ENCODE measurements at places on chromosomes 13 and 19.

DNA sequence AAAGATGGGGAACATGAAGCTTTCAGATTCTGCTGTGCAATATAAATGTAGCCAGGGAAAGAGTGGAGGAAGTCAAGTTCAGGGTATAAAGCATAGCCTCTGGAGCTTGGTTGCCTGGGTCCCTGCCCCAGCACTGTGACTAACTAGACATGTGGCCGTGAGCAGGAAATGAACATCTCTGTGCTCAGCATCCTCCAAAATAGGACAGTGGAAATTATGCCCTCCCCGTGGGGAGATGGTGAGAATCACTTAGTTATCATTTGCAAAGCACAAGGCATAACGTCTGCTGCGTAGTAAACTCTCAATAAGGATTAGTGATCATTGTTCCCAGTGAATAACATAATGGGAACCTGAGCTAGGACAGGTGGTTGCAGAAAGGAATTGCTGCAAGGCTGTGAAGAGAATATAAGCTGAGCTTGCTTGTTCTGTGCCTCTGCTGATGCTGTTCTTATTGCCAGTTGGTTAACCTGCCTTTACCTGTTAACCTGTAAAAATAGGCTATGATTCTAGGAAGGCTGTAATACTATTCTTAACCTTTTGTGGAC is 441.0 kb downstream of the COG6 start:
- DNase-seq = no peak

DNA sequence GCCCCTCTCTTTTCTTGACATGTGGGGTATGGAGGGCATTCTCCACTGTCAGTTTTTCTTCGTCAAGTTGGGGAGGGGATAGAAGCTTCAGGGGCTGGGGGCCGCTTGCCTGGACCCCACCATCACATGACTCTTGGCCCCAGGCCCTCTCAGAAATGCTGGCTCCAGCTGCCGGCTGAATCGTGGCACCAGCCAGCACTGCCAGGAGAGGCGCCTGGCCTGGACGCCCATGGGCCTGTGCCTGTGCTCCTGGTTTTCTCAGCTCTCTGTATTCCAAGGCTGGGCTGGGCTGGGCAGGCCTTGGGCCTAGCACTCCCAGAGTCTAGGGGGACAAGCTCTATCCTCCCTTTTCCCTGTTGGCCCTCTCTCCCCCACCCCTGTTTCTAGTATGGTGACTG is 38.6 kb downstream of the LYL1 start:
- DNase-seq = no peak

GRCh38 chr19:1766800-1767352 is 13.6 kb downstream of the ONECUT3 start:
- no peak for DNase-seq

GRCh38 chr19:43700395-43701000 is 15.4 kb upstream of the IRGC start:
- no peak for DNase-seq

- DNase-seq = no peak
Measured at GRCh38 chr13:20378721-20379120, 146.6 kb upstream of the GJB6 start.

DNA sequence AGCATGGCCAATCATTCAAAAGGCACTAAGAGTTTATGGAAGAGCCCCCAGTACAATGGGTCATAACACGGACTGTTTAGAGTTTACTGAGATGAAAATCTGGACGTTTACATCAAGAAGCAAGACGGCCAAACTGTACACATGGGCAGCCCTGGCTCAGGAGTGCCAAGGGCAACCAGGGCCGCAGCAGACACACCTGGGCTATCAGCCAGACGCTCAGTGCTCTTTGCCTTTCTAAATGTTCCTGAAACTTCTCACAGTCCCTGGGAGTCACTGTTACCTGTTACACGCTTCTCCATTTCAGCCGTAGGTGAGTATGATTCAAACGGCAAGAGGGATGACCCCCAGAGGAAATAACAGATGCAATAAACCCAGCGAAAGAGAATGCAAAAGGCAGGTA is 64.5 kb downstream of the ABCC4 start:
- no peak for DNase-seq

DNA sequence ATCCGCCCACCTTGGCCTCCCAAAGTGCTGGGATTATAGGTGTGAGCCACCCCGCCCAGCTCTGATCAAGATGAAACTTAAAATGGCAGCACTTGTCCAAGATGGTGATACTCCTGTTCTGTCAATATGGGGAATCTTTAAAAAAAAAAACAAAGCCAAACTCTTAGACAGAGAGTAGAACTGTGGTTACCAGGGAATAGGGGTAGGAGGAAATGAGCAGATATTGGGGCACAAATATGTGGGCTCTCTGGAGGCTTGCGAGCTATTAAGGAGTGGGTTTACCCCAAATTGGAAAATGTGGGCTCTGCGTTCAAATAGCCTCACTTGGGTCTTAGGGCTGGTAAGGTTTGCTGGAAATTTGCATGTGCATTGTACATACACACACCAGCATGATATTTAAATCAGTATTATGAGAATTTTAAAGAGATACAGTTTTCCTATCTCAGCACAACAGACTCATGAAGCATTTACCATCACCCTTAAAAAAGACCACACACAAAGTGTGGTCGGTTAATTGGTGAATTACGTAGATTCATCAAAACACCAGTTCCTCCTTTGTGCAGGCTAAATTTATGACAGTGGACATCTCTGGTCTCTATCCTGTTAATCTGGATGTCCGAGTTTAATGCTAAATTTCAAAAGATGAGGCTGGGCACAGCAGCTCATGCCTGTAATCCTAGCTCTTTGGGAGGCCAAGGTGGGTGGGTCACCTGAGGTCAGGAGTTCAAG is 11.3 kb downstream of the CD70 start:
- no peak for DNase-seq

DNA sequence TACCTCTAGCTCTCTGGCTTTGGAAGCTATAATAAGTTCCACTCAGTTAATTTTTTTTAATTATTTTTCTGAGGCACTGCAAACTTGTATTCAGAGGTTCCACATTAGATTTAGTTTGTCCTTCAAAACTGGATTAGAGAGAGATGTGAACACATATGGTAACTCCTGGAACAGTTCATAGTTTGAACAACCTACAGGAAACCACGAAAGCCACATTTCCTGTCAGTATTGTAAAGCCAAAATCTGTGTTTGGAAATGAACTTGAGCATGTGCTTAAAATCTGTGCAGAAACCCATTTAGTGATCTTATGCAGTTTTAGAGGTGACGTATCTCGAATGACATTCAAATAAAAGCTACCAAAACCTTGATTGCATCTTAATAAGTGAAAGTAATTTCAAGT is 1952.0 kb downstream of the OLFM4 start:
- DNase-seq = no peak

GRCh38 chr13:75530549-75530961 is 7.1 kb downstream of the COMMD6 start:
- DNase-seq = no peak

- no peak for DNase-seq
Measured at GRCh38 chr13:98214008-98214643, 37.1 kb upstream of the RNF113B start.

- DNase-seq = no peak
Measured at GRCh38 chr19:38655148-38655824, 7.8 kb downstream of the ACTN4 start.

DNA sequence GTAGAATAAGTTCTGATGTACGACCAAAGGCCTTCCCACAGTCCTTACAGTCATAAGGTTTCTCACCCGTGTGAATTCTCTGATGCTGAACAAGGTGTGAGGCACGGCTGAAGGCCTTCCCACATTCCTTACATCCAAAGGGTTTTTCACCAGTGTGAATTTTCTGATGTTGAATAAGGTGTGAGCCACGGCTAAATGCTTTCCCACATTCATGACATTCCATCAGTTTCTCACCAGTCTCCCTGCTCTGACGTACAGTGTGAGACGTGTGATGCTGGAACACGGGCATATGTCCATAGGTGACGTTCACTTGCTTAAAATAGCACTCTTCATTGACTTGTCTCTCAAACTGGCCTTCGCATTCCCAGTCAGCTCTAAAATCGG is 31.0 kb upstream of the COX7A1 start:
- no peak for DNase-seq

All from esophagus squamous epithelium (tissue), 5 donors.